ENCODE measurements at places on chromosomes 1 and 21.

DNA sequence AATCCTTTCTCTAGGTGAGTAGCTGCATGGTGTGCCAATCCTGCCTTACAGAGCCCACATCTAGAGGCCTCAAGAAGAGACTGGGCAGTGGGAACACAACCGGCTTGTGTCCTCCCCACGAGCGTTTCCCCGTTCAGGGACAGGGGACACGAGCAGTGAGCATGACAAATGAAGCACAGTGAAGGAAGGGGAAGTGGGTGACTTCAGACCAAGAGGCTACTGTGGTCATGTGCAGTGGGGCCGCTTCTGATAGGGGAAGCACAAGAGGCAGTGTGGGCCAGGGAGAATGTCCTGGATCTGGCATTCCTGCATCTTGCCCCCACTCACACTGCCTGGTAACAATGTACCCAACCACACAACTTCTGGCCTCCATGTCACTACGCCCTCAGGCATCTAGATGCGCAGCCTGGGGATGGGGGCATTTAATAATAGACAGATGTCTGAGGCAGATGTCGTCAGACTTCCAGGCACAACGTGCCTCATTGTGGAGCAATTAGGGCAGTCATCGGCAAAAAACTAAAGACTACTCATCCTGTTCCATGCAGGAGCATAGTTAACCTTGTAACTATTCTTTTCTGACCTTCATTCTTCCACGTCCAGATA lies 155.6 kb upstream of the NBPF11 start:
- DNase-seq, result no peak

DNA sequence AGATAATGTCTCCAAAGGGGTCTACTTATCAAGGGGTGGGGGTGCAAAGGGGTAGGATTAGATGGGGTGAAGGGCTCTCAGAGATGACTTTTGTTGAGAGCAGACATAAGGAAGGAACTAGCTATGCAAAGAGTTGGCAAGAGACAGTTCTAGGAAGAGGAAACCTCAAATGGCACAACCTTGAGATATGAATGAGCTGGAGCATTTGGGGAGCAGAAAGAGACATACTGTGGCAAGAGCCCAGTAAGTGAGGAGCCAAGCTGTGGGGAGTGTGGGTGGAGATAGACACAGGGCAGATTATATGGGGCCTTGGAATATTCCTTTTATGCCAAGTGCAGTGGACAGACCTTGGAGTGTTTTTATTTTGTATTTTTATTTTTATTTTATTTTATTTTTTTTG lies 84.8 kb upstream of the BTG3 start:
- no peak for DNase-seq

GRCh38 chr1:110519125-110519810 lies at the start of gene KCNA10:
Gene KCNA10 (minus strand): TSS chr1:110519175. CDS start chr1:110518787, 388 bp downstream.
- no peak for DNase-seq

- no peak for DNase-seq
Observed at GRCh38 chr1:1419363-1419812, 1.7 kb downstream of the ANKRD65 start.

DNA sequence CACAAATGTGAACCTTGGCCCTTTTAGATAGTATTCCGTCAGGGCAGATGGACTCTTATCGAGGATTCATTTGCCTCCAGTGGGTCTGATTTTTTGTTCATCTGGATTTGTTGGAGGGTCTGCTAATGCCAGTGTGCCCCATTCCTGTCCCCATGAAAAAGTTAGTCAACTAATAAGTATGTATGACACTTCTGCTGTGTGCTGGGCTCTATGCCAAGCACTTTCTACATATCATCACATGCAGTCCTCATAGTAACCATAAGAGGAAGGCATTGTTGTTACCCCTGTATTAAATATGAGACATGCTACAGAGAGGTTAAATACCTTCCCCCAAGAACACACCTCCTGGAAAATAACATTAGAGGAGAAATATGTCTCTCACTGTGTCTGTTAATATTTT lies 46.6 kb upstream of the MAB21L3 start:
- no peak for DNase-seq

DNA sequence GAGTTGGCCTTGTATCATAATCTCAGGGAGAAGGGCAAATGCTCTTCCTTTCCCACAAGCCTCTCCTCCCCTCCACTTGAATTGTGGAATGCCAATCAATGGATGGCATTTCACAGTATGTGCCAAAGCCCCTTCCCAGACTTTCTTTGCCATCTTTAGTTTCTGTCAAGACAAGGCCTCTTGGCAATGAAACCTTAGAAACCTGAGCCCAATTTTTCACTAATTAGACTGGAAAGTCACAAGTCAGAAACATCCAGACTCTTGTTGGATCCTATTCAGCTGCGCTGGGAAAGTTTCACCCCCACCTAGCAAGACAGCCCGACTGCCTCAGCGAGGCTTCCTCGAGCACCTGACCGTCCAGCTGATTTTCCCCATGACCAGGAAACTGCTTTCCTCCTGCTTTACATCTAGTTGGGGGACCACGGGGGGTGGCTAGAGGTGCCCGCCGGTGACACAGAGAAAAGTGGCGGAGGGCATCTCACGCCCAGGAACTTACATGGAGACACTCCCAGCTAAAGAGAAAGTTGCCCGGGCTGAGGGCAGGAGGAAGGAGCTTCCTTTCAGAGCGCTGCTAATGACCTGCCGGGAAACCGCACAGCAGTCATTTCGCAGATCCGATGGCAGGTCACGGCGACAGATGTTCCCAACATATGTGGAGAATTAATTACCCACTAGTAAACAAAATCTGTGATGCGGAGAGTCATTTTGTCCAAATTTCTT lies 302.6 kb upstream of the RRP15 start:
- peak; percentile 93 for DNase-seq

GRCh38 chr1:6815726-6816125 lies 30.5 kb downstream of the CAMTA1 start:
- DNase-seq, result no peak

DNA sequence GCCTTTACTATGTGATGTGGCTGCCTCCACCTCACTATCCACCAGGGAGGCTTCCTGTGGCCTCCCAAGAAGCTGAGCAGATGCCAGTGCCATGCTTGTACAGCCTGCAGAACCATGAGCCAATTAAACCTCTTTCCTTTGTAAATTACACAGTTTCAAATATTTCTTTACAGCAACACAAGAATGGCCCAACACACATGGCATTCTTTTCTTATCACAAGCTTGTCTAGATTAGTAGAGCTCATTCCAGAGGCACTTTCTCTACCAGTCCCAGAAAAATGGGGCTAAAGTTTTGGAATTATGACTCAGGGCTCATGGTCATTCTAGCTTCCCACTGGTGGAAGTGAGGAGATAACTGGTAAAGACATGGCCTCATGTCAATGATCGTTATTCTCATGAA lies 655.2 kb downstream of the LMO4 start:
- no peak for DNase-seq

- DNase-seq, result no peak
Observed at GRCh38 chr1:936348-937264, 12.9 kb downstream of the SAMD11 start.

GRCh38 chr1:8423692-8424538 lies 106.0 kb downstream of the SLC45A1 start:
- no peak for DNase-seq

DNA sequence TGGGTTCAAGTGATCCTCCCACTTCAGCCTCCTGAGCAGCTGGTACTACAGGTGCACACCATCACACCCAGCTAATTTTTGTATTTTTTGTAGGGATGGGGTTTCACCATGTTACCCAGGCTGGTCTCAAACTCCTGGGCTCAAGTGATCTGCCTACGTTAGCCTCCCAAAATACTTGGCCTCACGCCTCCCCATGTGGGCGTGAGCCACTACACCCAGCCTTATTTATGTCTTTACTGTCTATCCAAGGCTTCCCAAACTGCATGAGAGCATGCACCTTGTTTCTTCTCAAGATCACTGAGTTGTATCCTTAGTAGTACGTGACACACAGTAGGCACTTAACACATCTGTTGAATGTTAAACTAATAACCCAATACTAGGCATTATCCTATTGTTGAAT lies 14.2 kb downstream of the WASF2 start:
- no peak for DNase-seq

DNA sequence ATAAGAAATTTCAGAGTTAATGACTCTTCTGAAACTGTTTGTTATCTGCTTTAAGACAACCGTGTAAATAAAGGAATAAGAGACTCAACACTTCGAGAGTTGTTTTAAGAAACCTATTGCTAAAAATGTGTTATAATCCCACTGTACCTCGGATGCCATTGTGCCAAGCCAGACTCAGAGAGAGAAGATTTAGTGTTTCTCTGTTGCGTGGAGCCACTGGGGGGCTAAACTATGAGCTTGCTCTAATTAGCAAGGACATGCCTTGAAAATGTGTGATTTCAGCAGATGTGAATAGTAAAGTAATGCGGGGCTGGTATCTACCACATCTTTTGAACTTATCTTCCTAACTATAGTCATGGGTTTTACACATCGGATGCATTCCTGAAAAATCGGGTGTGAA lies 56.2 kb upstream of the TARBP1 start:
- DNase-seq, result no peak

DNA sequence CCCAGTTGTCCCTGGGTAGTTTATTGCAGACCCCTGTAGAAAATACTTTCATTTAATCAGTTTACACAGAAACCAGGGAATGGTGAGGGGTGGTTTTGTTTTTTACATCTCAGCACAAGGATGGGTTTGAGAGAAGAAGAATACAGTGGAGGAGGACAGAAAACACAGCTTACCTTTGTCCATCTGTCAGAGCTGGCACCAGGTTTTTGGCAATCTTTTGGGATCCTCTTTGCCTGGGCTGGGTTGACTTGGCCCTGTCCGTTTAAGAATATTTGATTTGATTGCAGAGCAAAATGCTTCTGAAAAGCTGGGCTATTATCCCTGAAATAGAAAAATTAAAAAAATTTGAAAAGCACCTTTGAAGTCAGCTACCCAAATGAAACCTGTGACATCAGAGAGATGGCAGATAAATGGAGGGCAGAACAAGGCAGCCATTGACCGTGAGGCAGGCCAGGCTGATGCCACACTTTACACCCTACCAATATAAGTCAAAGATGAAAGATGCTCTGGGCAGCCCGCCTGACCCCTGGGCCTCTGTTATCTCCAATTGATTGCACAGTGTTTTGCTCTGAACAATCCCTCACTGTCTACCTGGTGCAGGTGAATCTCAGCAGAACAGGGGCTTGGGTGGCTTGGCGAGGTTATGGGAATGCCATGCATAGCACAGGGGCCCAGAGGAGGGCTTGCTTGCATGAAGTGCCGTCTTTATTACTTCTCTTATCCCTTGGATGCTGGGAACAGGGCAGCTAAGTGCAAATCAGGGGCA lies 218.8 kb downstream of the LMX1A start:
- no peak for DNase-seq

DNA sequence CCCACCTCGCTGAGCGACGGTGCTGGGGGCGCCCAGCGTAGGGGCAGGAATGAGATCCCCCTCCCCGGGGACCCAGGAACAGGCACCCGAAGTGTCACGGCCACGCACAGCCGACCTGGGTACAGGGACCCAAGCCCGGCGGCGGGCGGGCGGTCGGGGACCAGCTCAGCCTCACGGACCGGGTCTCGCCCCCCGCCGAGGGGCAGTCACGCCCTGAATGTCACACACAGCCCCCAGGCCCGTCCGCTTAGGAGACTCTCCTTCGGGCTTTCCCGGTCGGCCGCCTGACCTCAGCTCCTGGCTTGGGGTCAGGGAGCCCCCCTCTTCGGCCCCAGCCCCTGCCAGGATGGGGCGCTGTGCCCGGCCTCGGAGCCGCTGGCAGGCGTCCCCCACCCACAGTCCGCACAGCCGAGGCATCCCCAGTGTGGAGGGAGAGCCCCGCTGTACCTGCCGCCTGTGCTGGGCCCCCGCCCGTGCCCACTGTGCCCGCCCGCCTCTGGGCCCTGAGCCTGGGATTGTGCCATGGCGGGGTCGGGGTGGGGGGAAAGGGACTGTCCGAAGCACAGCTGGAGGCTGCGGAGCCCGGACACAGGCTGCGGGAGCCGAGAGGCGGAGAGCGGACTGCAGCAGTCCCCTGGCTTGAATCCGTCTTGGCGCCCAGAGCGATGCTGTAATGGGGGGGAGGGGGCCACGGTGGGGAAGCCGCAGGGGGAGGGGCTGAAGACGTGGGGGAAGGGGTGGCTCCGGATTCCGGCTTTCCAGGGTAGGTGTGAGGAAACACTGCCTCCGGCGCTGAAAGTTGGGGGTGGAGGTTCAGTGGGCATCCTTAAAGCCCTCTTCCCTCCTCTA lies 627 bp upstream of the DLGAP3 start:
- DNase-seq, result no peak

DNA sequence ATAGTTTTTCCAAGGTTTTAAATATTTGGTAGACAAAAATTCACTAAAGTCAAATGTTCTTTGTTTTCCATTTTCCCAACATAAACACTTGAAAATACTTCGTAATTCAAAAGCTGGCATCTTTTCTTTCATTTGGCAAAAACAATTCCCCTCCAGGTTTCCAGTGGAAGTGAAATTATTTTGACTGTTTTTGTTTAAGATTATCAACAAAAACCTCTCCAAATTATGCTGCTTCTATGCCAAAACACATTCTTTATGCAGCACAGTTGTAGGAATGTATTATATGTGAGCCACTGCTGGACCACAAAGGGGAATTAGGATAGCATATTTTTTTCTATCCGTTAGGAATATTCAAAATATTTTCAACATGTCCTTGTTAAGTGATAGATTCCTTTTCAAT lies 44.1 kb downstream of the SLC5A9 start:
- DNase-seq, result no peak

GRCh38 chr21:27693376-27693775 lies 726.5 kb upstream of the ADAMTS5 start:
- DNase-seq, result no peak

- no peak for DNase-seq
Observed at GRCh38 chr1:26537951-26538352, 8.4 kb downstream of the RPS6KA1 start.

DNA sequence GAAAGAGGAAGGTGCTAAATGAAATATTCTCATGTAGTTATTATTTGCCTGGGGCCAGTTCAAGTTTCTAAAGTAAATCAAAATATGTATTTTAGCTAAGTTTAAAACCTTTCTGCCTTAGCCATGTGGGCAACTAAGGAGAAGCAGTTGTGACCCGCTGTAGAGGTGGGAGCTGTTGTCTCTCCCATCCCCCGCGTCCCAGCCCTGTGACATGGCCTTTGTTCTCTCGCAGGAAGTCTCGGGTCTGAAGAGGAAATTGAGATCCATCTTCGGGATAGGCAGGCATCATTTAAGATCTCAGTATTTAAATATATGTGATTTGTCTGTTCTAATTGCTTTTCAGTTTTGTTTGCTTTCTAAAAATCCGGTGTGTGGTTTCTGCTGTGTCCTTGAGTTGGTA lies 121.5 kb downstream of the CAMTA1 start:
- DNase-seq, result no peak

All from NCI-H1694 (cell line).